ENCODE measurements at places on chromosomes 6 and 20.
A peak's percentile ranks its signal among the peaks of the same experiment; 100 is the strongest.

- DNase-seq = no peak
Observed at GRCh38 chr20:41366546-41367392, at the start of gene EMILIN3. EMILIN3 (minus strand) TSS chr20:41366818; CDS start chr20:41366634, 184 bp downstream.

- no peak for DNase-seq
Observed at GRCh38 chr6:38220069-38220723, 400.7 kb downstream of the ZFAND3 start.

DNA sequence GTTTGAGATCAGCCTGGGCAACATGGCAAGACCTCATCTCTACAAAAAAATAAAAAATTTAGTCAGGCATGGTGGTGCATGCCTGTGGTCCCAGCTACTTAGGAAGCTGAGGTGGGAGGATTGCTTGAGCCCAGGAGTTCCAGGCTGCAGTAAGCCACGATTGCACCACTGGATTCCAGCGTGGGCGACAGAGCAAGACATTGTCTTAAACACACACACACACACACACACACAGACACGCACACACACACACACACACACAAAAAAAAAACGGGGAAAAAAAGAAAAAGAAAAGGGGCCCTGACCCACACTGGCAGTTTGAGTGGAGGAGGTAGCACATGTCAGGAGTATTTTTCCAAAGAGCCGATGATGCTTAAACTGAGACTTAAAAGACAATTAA is 122.2 kb downstream of the AFG1L start:
- no peak for DNase-seq

GRCh38 chr6:132934496-132934895 is 120.1 kb downstream of the RPS12 start:
- DNase-seq = no peak

- no peak for DNase-seq
Observed at GRCh38 chr20:44056010-44056698, 130.8 kb downstream of the JPH2 start.

DNA sequence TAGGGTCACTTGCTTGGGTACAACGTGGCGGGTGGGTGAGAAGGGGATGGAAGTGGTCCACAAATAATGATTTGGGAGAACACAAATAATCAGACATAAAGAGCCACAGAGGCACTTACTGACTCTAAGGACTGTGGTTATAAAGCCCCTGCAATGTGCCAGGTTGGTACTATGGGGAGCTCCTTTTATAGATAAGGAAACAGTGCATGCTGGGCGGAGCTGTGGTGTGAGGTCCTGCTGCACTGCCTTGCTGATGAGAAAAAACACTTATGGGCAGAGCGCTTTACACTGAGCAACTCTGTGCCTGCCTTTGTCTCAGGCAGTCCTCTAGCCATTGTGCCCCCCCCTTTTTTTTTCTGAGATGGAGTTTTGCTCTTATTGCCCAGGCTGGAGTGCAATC is 29.1 kb upstream of the SCRT2 start:
- no peak for DNase-seq

DNA sequence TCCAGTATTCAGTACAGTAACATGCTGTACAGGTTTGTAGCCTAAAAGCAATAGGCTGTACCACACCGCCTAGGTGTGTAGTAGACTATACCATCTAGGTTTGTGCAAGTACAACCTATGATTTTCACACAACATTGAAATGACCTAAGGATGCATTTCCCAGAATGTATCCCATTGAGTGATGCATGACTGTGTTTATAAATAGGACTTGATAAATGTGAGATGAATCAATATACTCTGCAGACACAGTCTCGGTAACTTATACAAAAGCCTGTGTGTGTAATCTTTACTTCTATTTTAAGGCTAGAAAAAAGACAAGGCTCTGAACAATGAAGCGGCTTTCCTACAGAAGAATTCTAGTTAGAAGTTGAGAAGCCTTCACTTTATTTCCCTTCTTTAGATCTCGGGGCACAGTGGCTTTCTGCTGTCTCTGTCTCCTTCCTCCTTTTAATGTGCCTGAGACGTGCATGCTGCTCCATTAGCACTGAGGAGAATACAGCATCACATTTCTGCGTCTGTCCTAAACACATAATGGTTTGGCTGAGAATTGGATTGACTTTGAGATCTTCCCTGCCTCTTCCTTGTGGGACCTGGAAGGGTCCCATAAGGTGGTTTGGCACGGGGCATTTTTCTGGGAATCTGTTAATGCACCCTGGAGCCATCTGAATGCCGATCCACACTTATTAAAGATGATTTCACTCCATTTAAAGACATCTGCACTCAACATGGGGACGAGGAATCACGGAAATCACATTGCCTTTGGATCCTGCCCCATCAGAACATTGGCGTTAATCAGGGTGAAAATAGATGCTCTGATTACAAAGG is 112.5 kb downstream of the SCML4 start:
- no peak for DNase-seq

GRCh38 chr6:11322252-11322885 is 89.9 kb upstream of the NEDD9 start:
- no peak for DNase-seq

DNA sequence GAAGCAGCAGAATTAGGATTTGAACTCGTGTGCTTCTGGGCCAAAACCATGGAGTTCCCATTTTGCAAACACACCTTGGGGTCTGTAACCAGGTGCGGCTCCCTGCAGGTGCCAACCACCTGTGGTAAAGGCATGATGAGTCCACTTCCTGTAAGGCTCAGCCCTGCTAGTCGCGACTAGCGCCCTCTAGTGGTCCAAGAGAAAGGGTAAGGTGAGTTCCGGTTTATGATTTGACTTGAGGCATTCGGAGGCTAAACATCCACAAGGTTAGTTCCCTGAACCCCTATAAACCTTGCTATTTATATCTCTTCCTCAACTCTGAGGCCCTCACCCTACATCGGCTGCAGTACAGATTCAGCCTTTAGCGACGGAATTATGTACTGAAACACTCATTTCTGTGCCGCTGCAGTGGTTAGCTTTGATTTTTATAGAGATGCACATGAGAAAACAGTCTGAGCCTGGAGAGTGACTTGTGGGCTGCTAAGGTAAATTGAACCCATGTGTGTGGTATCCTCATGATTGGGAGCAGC is 173.4 kb downstream of the PLCB1 start:
- DNase-seq = no peak

DNA sequence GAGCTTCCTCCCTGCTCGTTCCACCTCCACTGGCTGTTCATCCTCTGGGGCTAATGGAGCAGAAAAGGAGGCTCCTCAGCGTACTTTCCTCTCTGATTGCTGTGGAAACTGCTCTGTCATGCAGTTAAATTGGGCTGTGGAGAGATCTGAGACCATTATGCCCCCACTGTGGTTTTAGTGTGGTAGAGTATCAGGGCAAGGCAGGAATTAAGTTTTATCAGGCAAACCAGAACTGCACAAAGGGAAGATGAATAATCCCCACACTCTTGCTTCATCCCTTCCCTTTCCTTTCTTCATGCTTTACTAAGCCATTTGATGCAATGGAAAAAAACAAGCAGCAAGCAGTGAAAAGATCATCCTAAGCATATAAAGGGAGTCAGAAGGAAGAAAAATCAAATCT is 11.9 kb upstream of the ME1 start:
- no peak for DNase-seq

GRCh38 chr6:166750108-166750793 is 123.2 kb upstream of the RPS6KA2 start:
- no peak for DNase-seq

- DNase-seq = no peak
Observed at GRCh38 chr20:40993794-40994540, 34.7 kb upstream of the TOP1 start.

DNA sequence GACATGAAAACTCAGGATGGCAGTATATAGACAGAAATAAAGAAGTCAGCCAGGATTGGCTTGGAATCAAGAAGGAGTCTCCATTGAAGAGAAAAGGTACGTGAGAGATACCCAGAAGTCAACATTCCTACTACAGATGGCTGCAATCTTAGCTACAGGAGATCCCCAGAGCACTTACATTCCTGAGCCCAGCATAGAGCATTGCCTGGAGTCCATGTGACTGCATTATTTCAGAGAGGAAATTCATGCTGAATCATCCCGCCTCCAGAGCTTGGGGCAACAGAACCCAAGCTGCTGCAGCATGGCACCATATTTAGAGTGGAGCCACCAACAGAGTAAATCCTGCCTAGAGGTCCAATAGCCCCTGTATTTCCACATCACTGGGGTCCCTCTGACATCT is 125.0 kb upstream of the GRIK2 start:
- DNase-seq = no peak

DNA sequence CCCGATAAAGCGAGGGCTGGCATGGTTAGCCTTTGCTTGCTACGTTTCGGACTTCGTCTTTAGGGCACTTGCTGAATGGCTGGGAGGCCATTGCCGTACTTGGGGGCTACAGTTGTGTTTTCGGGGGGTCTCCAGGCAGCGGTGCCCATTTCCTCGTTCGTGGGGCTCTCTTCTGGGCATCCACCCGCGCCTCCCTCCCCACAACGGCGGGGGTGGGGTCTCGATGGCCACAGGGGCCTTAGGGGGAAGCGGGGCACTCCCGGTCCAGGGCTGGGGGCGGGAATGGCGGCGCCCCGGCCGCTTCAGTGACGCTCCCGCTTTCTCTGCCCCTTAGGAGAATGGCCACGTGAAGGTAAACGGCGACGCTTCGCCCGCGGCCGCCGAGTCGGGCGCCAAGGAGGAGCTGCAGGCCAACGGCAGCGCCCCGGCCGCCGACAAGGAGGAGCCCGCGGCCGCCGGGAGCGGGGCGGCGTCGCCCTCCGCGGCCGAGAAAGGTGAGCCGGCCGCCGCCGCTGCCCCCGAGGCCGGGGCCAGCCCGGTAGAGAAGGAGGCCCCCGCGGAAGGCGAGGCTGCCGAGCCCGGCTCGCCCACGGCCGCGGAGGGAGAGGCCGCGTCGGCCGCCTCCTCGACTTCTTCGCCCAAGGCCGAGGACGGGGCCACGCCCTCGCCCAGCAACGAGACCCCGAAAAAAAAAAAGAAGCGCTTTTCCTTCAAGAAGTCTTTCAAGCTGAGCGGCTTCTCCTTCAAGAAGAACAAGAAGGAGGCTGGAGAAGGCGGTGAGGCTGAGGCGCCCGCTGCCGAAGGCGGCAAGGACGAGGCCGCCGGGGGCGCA is 2.4 kb downstream of the MARCKS start:
- peak; percentile 25 for DNase-seq

Data from occipital lobe (tissue), 3 donors.